ENCODE measurements at places on chromosomes 1 and 21. TPM values are rescaled to one million over a fixed set of nuclear protein-coding genes. Genes with fewer than 3 reads are reported as not detected.

MPZ gene
- 1.2 TPM for total RNA-seq

DNA sequence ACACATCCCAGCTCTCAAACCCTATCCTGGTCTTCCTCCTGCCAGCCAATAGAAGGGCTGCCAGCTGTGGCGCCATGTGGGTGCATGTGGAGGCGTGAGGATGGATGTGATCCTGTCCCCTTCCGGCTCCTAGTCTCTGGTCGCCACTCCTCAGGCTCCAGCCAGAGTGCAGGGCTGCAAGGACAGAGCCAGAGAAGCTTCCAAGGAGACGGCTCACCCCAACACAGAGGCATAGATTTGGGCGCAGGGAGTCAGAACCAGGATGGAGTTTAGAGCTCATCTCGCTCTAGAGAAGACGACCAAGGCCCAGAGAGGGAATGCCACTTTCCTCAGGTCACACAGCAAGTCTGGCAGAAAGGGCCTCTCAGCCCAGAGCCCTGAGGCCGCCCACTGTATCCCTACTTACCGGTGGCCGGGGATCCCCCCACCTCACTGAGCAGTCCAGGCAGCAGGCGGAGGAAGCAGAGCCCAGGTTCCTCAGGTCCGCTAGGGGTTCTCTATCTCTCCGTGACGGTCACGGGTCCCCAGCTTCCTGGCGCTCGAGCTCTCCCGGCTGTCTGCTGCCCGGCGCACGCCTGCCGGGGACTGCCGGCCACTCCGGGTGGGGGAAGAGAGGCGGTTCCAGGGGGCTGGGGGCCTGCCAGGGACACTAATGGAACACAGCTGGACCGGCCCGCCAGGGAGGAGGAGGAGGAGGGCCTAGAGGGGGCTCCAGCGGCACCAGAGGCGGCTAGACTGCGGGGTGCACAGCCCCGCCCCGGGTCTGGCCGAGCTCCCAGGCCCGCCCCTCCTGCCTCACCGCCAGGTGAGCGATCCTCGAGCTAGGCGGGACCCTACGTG, at the start of gene COL16A1:
TSS of gene COL16A1 (minus strand) at position 587 of the 840 bp plus-strand sequence. CDS start 1,824 bp downstream, outside the sequence.
- peak; percentile 82 for DNase-seq

RBM11 gene
- not detected for total RNA-seq

GRCh38 chr1:209911746-209912145, 26.3 kb upstream of the SYT14 start:
- DNase-seq: no peak

SPATA45 gene
- total RNA-seq: not detected

GRCh38 chr21:37461479-37461878, 94.9 kb downstream of the DYRK1A start:
- DNase-seq: peak; percentile 33

DNA sequence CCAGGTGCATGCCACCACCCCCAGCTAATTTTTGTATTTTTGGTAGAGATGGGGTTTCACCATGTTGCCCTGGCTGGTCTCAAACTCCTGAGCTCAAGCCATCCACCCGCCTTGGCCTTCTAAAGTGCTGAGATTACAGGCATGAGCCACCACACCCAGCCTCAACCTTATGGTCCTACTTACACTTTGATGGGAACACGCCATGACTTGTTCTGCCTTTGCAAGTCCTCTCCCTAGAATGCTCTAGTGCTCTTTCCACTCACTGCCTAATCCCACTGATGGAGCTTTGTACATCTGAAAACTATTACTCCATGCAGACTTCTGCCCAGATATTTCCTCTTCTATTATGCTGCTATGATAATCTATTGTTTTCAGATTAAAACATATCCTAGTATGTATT, 174.3 kb downstream of the DAB1 start:
- DNase-seq: no peak

DNA sequence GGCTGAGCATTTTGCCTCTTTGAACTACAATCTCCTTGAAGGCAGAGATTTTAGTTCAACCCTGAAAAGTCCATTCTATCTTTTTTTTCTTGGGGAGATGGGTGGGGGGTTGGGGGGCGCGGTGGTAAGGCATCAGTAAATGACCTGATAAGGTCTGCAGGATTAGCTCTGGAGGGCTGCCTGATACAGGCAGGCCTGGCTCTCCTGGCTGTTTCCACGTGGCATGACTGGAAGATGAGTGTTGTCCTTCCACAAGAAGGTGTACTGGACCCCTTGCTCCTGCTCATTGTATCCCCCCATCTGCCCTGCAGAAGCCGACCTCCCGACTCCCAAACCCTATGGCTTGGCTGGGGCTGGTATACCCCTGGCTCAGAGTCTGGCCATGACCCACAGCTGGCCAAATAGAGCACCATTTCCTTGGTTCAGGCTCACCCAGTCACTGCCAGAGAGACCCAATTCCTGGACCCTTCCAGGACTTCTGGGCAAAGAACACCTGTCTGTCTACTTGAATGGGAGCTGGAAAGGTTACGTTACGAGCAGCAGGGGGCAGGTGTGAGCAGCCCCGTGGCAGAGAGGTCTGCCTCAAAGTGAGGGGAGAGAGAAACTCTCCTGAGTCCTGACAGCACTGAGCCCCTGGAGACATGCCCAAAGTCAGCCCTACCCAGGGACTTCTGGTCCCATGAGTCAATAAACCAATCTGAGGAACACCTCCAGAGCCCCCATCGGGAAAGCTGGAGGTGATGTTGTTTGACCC, 17.0 kb downstream of the DHRS3 start:
- DNase-seq: peak; percentile 51

TMEM269 gene
- total RNA-seq: not detected

- no peak for DNase-seq
Observed at GRCh38 chr1:235098547-235098946, 30.1 kb downstream of the TOMM20 start.

SPATA46 gene
- total RNA-seq: not detected

GPR37L1 gene
- not detected for total RNA-seq

DNA sequence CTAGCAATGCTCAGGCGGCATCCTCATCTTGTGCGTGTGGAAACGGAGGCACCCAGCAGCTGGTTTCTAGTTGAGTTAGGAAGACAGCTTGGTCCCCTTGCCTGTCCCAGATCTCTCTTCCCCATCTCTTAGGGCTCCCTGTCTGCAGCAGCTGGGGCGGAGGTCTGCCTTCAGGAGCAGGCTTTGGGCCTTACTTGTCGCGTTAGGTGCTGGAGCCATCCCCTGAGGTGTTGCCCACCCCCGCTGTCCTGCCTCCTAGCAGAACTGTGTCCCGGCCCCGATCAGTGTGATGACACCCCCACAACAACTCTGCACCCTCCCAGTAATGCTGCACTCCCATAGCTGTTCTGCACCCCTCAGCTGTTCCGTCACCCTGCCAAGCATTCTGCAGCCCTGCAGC, 40.7 kb downstream of the UMODL1 start:
- DNase-seq: no peak

CLCA4 gene
- total RNA-seq: not detected

DNA sequence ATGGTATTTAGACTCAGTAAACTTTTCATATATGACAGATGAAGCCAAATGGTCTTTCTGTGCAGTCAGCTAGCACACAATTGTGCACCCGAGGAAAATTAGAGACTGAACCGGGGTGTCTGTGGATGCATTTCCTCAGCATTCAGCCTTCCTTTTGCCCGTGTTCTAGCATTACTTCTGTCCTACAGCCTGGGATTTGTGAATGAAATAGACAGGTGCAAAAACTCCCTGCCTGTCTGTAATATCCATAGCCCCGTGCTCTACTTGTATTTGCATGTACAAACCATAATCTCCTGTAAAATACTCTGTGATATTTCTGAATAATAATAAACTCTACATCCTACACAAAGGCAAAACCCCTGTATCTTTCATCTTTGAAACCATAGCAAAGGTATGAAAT, 64.8 kb upstream of the LGALS8 start:
- DNase-seq: no peak

IL19 gene
- total RNA-seq: not detected

OR2T34 gene
- not detected for total RNA-seq

GRCh38 chr1:215321802-215322201, 239.3 kb downstream of the KCNK2 start:
- DNase-seq: no peak

DNA sequence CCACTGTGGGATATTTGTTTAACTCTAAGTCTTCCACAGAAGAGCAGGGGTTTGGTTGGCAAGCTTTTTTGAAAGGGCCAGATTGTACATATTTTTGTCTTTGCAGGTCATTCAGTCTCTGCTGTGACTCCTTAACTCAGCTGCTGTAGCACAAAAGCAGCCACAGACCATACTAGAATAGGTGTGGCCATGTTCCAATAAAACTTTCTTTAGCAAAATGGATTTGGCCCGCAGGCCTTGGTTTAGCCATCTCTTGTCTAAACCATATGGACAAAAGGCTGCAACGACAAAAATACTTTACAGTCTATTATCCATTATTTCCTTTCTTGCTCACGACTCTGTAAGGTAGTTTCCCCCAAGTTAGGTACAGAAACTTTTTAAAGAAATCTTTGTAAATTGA, 60.5 kb downstream of the ESRRG start:
- DNase-seq: no peak
